ENCODE measurements at places on chromosomes 12 and 14.

DNA sequence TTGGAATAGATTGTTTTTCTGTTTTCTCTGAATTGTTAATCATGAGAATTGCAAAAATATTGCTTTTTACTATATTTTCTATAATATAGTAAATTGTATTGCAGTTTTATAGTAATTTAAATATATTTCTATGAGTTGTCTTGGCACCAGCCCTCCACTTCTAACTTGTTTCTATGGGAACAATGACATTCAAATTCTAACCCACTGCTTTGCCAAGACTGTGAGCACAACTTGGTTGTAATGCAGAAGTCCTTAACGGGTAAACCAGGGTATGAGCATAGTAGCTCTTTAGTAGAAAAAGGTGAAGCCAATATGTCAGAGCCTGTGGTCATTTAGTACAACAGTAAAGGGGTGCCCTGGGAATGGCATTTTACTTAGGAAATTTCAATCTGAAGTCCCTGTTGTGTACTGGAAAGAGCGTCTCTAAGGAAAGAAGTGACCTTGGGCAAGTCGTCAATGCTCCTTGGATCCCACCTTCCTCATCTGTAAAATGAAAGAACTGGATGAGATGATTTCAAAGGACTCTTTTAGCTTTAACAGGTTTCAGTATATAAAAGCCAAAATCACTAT, 283.3 kb downstream of the ATP23 start:
- DNase-seq, result no peak

DNA sequence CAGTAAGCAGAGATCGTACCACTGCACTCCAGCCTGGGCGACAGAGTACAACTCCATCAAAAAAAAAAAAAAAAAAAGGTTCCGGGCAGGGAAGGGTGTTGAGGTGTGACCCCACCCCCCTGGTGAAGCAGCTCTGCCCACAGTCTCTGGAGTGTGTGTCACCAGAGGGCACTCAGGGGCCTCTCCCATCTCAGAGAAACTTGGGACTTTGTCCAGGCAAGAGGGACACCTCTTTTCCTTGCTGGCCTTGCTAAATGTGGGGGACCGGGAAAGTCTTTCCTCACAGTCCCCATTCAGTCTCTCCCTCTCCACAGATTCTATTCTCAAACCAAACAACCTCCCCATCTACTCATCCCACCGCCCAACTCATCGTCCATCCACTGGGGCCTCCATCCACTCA, 43.6 kb downstream of the RFLNA start:
- no peak for DNase-seq

DNA sequence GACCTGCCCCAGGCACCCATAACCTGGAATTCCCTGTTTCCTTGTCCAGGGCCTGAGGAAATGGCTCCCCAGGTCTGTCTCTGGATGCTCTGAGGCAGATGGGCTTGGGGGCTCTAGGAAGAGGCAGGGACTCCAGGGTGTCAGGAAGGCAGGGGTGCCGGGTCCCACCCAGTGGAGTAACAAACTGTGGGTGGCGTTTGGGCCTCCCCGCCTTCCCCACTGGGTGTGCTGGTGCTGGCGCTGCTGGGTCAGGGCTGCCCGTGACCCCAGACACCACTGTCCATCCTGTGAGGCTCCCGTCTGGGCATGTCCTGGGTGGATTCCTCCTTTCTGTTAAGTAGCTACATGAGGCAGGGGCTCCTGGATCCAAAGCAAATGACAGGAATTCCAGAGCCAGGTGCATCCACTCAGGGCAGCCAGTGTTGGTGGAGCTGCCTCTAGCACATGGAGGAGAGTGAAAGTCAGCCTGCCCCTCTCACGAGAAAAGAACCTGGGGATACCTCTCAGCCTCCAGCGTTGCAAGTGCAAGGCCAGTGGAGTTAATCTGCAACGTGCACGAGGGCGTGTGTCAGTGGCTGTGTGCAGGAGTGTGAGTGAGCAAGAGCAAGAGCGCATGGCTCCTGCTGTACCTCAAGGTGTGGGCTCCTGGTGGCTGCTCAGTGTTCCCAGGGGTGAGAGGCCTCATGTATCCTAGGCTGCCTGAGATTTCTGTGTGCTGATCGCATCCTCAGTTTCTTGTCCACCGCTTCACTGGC, 403.1 kb downstream of the TMEM121 start:
- no peak for DNase-seq

GRCh38 chr12:63037746-63038712, 103.1 kb upstream of the PPM1H start:
- no peak for DNase-seq

DNA sequence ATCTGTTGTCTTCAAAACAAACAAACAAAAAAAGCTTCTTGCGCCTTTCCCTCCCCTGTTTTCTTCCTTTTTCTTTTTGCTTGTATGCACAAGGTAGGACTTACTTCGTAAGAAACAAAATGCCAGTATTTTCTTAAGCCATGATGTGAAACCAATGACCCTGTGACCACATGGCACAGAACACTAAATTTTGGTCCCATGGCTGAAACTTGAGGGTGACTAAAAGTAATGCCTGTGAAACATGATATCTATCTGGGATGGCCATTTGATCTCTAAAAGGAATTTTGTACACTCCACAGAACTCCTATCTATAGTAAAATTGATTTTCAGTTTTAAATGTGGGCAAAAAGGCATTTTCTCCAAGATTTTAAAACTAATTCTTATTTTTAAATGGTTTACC, 63.6 kb downstream of the PAPOLA start:
- DNase-seq, result no peak

- no peak for DNase-seq
Observed at GRCh38 chr12:16523284-16523950, 82.5 kb downstream of the LMO3 start.

GRCh38 chr14:77278461-77279230, 7.6 kb upstream of the NGB start:
- DNase-seq, result no peak

GRCh38 chr14:76235628-76236027, 83.9 kb downstream of the GPATCH2L start:
- DNase-seq, result no peak

DNA sequence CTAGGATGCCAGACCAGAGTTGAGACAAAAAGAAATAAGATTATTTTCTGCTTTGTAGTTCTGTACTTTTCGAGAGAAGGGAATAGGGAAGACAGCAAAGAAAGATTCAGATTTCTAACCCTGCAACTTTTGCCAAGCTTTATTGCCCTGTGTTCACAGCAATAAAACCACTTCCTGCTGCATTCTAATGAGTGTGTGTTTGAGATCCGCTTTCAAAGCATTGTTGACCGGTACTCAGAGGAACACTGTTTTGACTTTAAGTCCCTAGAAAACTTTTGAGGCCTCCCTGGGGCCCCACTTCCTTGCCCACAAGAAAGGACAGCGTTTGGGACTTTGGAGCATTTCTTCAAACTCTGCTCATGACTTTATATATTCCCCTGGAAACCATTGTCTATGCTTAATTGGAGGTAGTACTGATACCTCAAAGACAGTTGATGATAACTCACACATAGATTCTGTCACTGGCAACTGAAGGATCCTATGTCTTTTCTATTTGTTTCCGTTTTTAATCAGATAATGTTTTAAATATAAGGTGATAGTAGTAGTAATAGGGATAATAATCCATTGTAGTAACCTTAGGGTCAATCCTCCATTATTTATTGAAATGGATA, 1.3 kb downstream of the RNASE6 start:
- no peak for DNase-seq

DNA sequence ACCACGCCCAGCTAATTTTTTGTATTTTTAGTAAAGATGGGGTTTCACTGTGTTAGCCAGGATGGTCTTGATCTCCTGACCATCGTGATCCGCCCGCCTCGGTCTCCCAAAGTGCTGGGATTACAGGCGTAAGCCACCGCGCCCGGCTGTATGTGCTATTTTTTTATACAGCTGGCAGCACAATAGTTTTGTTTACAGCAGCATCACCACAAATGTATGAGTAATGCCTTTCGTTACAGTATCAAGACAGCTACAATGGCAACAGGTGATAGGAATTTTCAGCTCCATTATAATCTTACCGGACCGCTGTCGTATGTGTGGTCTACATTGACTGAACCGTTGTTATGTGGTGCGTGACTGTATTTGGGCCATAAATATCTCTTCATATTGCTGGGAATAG, 11.6 kb upstream of the MDM2 start:
- DNase-seq, result no peak

- DNase-seq, result no peak
Observed at GRCh38 chr14:101838476-101838875, 77.0 kb downstream of the PPP2R5C start.

GRCh38 chr12:6084261-6084968, 40.1 kb downstream of the VWF start:
- DNase-seq, result no peak

DNA sequence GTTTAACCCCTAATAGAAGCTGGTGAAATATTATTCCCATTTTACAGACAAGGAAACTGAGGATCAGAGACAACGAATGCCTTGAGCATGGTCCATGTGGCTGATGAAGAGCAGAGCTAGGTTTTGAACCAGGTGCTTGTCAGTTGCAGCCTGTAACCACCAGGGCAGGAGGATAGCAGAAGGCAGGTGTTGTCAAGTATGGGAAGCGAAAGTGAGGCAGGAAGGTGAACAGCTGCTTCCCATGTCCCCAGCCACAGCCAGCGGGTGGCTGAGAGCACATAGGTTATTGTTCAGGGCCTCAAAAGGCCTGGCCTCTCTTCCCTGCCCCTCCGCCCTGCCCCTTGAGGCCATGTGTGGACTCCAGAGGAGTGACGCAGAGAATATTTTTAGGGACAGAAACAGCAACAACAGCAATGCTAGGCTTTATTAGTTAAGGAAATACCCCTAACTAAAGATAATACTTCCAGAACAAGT, 39.6 kb downstream of the IQSEC3 start:
- no peak for DNase-seq

DNA sequence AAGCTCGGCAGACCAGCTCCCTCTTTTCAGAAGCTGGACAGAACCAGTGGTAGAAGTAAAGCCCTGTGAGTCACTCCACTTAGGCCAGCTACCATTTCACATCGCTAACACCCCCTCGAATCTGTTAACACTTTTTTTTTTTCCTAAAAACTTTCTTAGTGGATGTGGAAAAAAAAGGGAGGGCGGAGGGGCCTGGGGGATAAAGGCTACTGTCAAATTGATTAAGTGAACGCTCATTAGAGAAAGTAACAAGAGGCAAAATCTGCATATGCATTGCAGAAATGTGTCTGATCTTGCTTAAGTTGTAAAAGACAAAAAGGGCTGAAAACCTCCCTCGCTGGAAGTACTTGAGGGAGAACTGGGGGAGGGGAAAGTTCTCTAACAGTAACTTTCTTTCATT, 86.6 kb upstream of the OTX2 start:
- no peak for DNase-seq

DNA sequence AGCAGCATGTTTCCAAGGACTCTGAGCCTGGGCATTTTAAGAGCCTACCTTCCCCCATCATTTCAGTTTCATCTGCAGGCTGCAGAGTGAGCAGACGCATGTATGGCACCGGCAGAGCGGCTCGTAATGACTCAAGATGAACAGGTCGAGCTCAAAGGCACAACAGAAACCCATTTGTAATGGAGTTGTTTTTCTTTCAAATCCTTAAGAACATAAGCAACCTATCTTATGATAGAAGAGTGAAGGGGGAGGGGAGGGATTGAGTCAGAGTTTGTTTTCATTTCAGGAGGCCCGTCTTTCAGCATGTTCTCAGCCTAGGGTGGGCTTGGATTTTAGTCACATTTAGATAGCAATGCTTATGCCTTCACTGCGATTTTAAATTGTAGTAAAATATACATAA, 54.9 kb upstream of the CISTR start:
- DNase-seq, result no peak

DNA sequence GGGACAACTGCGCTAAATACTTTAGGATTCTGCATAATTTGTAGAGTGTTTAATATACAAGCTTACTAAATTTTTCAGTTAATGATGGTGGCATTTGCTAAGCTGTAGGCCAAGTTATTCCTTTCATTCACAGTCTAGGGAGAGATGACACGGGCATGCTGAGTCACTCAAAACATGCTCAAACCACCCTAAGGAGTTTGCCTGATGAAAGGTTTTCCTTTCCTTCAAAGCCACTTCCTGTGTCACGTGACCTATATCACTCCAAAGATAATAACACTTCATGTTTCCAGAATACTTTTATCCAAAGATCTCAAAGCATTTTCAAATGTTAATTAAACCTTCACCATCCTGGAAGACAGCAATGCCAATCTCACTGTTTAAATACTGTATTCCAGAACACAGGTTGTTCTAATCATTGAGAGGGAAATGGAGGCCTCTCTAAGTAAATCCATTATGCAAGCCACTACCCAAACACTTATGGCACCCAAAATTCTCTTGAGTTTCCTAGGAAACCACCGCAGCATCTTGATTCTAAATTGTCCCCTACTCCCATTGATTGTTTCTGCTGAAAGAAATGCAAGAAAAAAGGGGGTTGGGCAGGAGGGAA, 207.0 kb upstream of the CDKN3 start:
- DNase-seq, result no peak

GRCh38 chr12:94116191-94116590, 32.2 kb upstream of the PLXNC1 start:
- DNase-seq, result no peak

DNA sequence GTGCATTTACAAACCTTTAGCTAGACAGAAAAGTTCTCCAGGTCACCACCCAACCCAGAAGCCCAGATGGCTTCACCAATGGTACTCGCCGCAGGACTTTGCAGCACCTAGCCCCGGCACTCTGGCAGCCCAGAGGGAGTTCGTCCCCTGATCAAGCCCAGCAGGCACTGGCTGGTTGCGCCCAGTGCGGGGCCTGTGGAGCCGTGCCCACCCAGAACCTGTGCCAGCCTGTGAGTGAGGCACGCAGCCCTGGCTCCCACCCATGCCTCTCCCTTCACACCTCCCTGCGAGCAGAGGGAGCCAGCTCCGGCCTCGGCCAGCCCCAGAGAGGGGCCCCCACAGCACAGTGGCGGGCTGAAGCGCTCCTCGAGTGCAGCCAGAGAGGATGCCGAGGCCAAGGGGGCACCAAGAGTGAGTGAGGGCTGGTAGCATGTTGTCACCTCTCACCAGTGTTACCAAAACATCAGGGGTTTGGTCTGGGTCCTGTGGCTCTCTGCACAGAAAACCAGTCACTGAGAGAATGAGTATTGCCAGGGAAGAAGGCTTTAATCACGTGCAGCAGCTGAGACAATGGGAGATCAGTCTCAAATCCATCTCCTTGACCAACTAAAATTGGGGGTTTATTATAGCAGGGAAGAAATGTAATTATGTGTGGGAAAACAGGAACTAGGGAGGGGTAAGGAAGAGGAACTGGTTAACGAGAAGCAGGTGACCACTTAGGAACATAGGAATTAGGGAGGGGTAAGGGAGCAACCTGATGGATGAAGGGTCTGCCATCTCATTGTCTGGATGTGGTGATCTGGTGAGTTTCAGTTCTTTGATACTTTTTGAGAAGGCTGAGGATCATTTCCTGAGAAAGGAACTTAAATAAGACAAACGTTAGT, 151.3 kb downstream of the NUBPL start:
- DNase-seq, result no peak
